ENCODE measurements at places on chromosomes 7 and 10.
A peak's percentile ranks its signal among the peaks of the same experiment; 100 is the strongest.

DNA sequence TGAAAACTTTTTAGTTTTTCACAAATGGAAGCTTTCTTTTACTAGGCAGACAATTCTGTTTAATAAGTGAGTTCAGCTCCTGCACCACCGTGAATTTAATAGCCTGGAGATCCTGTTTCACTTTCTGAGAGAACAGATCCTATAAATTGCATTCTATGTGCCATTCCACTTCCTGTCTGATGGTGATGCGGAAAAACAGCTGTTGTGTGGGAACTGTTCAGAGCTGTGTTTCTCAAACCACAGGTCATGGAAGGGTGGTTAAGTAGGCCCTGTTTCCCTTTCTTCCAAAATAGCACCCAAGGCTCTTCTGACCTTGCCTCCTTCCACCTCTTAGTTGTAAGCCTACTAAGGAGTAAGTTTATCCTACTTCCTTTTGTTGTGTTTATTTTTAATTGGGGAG, 97.2 kb upstream of the DKK1 start:
- DNase-seq: no peak

DNA sequence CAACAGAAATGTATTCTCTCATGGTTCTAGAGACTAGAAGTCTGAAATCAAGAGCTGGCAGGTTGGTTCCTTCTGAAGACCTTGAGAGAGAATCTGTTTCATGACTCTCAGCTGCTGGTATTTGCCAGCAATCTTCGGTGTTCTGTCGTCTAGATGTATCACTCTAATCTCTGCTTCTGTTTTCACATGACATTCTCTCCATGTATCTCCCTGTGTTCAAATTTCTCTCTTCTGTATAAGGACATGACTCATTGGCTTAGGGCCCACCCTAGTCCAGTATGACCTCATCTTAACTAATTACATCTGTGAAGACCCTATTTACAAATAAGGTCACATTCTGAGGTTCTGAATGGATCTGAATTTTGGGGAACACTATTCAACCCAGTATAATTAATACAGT, 82.3 kb downstream of the ANKRD7 start:
- DNase-seq: no peak

- no peak for DNase-seq
These were observed 2.0 kb upstream of the KLF6 start for GRCh38 chr10:3787016-3787400.

- DNase-seq: no peak
These were observed 296.5 kb upstream of the ZNF32 start for GRCh38 chr10:43945094-43945730.

DNA sequence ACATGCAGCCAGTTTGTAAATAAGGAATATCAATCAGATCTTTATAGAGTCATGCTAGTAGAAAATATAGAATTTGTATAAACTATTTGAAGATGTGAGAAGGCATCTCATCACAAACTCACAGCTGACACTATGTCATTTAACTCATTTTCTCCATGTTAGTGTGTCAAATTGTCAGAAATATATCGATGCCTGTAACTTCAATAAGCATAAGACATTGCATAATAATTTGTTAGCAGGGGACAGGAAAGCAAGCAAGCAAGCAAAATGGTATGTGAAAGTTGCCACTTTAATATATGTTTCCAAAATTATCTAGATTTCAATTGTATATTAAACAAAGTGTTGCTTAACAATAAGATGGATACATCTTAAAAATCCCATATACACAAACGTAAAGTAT, 571.0 kb downstream of the ARL4A start:
- DNase-seq: no peak

DNA sequence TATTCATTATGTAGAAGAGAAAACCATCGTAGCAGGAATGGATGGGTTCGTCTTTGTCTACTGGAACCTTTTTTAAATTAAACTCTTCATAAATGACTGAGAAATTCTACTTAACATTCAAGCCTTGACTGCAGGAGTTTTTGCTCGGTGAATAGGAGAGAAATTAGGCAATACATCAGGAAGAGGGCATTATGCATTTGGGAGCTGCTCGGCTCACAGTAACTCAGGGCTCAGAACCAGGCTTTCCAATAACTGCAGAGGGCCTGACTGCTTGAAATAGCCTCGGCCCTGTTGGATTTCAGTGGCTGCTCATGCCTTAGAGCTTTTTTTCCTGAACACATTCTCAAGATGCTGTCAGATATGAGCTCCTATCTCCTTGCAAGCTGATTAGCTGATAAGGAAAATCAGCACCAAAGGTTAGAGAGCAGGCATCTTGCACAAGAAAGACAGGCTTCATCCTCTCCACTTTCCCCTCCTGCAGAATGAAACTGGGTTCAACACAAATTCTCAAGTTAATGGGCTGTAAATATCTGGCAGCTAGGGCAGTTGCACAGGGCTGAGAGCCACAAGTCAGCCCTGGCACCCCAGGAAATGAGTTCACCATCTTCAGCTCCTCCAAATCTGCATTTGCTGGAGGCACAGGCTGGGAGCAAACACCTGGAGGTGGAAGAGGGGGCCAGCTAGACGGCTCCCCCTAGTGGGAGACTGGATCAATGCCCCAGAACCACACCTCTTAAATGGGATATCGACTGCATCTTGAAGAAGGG, 24.3 kb downstream of the TECTB start:
- no peak for DNase-seq

- DNase-seq: no peak
These were observed 119.2 kb downstream of the PPP1R9A start for GRCh38 chr7:95026421-95027072.

DNA sequence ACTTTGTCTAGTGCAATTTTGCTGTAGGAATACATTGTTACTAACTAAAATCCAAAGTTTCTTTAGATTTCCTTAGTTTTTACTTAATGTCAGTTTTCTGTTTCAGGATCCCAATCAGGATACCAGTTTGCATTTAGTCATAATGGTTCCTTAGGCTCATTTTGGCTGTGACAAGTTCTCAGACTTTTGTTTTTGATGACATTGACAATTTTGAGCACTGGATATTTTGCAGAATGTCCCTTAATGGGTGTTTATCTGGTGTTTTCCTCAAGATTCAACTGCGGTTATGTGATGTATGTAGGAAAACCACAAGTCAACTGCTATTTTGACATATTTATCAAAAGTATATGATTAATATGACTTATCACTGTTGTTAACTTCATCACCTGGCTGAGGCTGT, 482.6 kb downstream of the PCDH15 start:
- DNase-seq: no peak

DNA sequence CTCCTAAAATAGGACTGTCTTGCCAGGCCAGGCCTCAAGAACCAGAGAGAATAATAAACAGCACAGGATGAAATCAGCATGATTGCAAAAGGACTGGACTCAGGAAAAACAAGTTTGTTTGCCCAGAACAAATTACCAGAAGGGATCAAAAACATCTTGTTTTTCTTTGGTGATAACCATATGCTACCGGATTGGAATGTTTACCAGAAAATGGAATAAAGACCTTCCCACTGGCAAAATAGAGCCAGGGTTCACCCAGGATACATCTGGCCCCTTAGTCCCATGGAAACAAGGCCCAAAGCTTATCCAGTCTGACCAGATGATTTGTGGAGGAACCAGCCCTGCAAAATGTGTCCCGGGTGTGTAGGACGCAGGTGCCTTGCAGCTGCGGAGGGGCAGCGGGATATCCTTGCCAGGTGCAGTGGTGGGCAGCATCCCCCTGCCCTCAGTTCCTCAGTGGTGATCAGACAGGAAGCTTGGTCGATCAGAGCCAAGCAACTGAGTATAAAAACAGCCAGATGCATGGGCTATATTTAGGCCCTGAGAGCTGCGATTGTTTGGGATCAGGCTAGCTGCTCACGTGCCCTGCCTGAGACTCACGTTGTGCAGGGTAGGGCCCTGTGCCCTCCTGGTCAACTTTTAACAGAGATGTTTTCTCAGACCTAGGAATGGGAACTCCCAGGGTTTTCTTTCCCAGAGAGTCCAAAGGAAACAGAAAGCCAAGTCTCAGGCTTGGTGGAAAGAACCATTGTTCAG, 4.6 kb upstream of the ZNF22 start:
- DNase-seq: no peak

DNA sequence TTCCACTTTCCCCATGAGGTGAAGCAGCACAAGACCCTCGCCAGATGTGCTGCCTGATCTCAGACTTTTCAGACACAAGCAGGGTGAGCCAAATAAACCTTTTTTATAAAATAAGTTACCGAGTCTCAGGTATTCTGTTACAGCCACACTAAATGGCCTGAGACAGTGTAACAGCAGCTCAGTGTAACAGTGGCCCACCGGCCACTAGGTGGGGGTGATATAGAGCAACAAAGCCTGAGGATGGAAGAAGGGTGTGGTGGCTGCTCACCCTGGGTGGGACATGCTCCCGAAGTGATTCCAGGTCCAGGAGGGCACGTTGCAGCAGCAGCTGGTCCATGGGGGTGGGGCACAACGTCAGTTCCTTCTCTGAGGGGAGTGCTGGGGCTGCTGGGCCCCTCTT, 44.6 kb downstream of the BMS1 start:
- no peak for DNase-seq

GRCh38 chr10:69215405-69216171, 4.5 kb upstream of the HKDC1 start:
- peak; percentile 36 for DNase-seq

GRCh38 chr10:60990663-60991062, 46.7 kb upstream of the RHOBTB1 start:
- DNase-seq: no peak

DNA sequence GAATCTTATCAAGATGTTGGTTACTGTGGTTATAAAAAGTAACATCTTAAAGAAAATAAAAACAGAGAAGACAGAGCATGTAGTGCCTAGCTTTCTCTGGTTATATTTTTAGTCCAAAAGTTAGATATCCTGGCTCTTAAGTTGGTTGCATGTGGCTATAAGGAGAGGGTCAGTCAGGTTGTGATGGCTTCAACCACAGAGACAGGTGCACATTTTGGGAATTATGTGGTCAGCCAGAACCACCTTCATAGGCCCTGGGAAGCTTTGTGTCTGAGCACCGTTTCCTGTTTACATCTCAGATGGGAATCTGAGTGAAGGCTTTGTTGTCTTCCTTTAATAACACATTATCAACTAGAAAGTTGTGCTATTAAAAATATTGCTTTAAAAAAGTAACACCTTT, 265.1 kb upstream of the IGFBP3 start:
- no peak for DNase-seq

DNA sequence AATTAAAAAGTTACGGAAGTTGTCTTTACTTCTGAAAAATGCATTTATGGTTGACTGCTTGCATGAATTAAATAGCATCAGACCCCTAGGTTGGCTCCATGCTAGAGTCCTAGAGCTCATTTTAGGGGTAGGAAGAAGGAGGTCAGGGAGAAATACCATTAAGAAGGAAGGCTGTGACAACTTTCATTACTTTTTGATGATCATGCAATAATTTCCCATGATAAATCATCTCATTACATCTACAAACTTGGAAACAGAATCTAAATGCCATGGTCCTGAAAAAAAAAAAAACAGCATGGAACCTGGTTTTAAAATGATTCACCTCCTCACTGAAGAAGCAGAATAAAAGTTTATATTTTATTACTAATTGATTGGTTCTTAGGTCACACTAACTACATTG, 20.3 kb upstream of the PLXNA4 start:
- no peak for DNase-seq

DNA sequence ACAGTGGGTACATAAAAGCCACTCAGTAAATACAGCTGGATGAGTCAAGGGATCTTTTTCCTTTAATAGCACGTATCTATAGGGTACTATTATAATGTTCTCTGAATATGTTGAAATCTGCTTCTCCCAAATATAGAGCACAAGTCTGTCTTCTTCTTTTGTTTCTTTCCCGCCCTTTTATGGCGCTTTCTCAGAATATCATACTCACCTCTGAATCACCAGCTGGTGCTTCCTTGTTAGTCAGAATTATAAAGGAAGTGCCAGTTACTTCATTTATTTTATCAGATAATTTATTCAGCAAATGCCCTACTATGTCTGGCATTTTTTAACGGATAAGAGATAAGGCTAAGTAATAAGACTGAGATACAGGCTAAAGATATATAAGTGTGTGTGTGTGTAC, 772.9 kb downstream of the SORCS3 start:
- DNase-seq: no peak

GRCh38 chr7:23907012-23907411, 197.0 kb downstream of the STK31 start:
- DNase-seq: no peak

DNA sequence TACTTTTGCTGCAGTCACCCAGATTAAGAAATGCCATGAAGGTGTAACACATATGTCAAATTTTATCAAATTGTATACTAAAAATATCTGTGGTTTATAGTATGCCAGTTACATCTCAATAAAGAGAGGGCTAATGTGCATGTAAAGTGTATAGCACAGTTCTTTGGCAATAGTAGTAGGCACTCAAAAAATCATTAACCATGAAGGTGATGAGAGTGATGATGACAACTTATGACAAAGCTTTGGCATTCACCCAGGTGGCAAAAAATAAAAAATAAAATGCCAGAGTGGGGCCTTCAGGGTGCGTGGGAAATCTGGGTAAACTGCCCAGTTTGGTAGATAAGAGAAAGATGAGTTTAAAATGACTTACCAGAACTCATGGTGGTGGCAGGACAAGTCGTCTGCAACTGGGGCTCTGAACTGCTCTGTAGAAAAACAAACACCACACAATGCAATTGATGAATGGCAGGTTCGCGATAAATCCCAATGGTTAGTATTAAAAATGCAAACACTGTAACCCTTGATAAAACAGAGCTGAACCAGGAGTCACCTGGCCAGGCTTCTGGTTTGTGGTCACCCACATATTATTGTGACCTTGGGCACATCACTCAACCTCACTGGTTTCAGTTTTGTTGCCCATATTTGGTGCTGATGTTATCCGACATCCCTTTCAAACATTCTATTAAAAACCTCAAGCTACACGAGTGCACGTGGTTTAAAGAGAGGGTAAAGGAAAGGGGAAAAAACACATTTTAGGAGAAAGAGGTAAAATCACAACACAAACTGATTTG, 120.2 kb downstream of the SORBS1 start:
- DNase-seq: no peak

- peak; percentile 54 for DNase-seq
These were observed 91.2 kb upstream of the MPP7 start for GRCh38 chr10:28393956-28394568.

GRCh38 chr7:27745064-27745583, 5.2 kb downstream of the TAX1BP1 start:
- DNase-seq: peak; percentile 31

- DNase-seq: no peak
These were observed 8.2 kb upstream of the CLDN4 start for GRCh38 chr7:73822319-73823173.

DNA sequence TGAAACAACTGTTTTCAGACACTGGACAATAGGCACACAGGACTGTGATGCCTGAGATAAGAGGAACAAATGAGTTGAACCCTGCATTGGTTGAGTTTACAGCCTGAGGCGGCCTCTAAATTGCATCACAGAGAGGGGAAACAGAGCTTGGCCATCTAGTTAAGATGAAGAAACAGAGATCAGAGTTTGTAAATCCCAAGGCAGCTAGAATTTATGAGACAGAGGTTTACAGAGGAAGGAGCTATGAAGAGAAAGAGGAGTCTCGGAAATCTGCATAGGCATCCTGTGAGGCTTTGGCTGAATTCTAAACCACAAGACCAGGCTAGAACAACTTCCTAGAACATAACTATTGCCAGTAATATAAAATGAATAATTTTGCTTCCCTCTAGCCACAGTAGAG, 41.0 kb upstream of the OIT3 start:
- DNase-seq: no peak
